ENCODE measurements at places on chromosomes 4 and X. TPM values are rescaled to one million over a fixed set of nuclear protein-coding genes. Genes with fewer than 3 reads are reported as not detected.

N4BP2 gene
- total RNA-seq: 7.4 TPM

CXorf49 gene
- not detected for total RNA-seq

HPGD gene
- 0.62 TPM for total RNA-seq

VEGFC gene
- total RNA-seq: 2.2 TPM

SERPINA7 gene
- not detected for total RNA-seq

CLRN2 gene
- total RNA-seq: not detected

TMEM150C gene
- 15.2 TPM for total RNA-seq

CFP gene
- total RNA-seq: 0.60 TPM

S100P gene
- 11.9 TPM for total RNA-seq

DOK7 gene
- total RNA-seq: 0.63 TPM

AADAT gene
- total RNA-seq: 12.7 TPM

TLR2 gene
- total RNA-seq: 2.2 TPM

CTAG1B gene
- total RNA-seq: not detected

RAB41 gene
- 0.34 TPM for total RNA-seq

PPID gene
- total RNA-seq: 45.8 TPM

PLAC1 gene
- total RNA-seq: not detected

ALB gene
- total RNA-seq: 0.82 TPM

H2BW2 gene
- total RNA-seq: not detected

GRIA2 gene
- total RNA-seq: 120 TPM

MAGEA10 gene
- not detected for total RNA-seq

PDGFC gene
- total RNA-seq: 5.7 TPM

CENPI gene
- total RNA-seq: 0.20 TPM

KIT gene
- 0.08 TPM for total RNA-seq

ABCG2 gene
- total RNA-seq: 0.54 TPM

NWD2 gene
- 6.1 TPM for total RNA-seq

ARMCX4 gene
- total RNA-seq: 20.7 TPM

BRS3 gene
- total RNA-seq: 0.20 TPM

TRAPPC2 gene
- 66.5 TPM for total RNA-seq

TRIM2 gene
- 182 TPM for total RNA-seq

SETD7 gene
- total RNA-seq: 23.5 TPM

IBSP gene
- 0.14 TPM for total RNA-seq

TNMD gene
- 0.41 TPM for total RNA-seq

EFNB1 gene
- 35.8 TPM for total RNA-seq

KLF8 gene
- total RNA-seq: 0.45 TPM

RASL11B gene
- 2.8 TPM for total RNA-seq

RNF128 gene
- 0.44 TPM for total RNA-seq

PARM1 gene
- total RNA-seq: 1.1 TPM

FGG gene
- not detected for total RNA-seq

HERC6 gene
- total RNA-seq: 7.8 TPM

PTTG2 gene
- not detected for total RNA-seq
